Sciatic nerve (tissue), 2 donors: ENCODE measurements at places on chromosomes 11 and 22. TPM values are rescaled to one million over a fixed set of nuclear protein-coding genes. Genes with fewer than 3 reads are reported as not detected.

Gene EXPH5
- 11.9 TPM for total RNA-seq

Gene DNAJB7
- total RNA-seq = not detected

Gene SAA4
- not detected for total RNA-seq

Gene ESAM
- total RNA-seq = 61.0 TPM

Gene CHRNA10
- total RNA-seq = 4.6 TPM
